Endothelial cell of umbilical vein (primary cell): ENCODE measurements at places on chromosomes 16 and 17. TPM values are rescaled to one million over a fixed set of nuclear protein-coding genes. Genes with fewer than 3 reads are reported as not detected.

Gene ZACN
- not detected in 2 replicates for total RNA-seq

Gene TPSG1
- not detected in 2 replicates for total RNA-seq

Gene SULT1A4
- 8.8 and 10.8 TPM in 2 replicates for total RNA-seq

Gene CDH13
- total RNA-seq, result 98.5 and 124 TPM in 2 replicates

Gene CES5A
- total RNA-seq, result not detected in 2 replicates

Gene KATNIP
- 26.8 and 30.7 TPM in 2 replicates for total RNA-seq

Gene CHST4
- total RNA-seq, result not detected in 2 replicates

Gene SEZ6L2
- total RNA-seq, result 2.4 and 2.5 TPM in 2 replicates

GRCh38 chr17:59712862-59713261, 5.4 kb downstream of the VMP1 start:
- DNase-seq, result no peak

DNA sequence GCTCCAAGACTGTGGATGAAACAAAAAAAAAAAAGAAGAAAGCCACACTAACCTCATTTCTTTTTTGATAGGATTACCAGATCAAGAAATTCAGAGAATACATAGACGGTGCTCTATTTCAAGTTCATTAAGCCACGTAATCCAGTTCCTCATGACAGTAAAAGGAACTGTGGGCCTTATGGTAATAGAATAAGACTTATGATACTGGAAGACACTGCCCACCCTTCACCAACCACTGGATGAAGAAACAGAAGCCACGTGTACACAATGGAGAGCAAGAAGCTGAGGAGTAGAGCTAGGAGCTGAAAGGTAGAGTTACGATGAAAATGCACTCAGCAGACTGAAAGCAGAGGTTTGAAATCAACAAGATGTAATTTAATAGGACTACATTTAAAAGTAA, 11.2 kb downstream of the NCBP3 start:
- no peak for DNase-seq

DNA sequence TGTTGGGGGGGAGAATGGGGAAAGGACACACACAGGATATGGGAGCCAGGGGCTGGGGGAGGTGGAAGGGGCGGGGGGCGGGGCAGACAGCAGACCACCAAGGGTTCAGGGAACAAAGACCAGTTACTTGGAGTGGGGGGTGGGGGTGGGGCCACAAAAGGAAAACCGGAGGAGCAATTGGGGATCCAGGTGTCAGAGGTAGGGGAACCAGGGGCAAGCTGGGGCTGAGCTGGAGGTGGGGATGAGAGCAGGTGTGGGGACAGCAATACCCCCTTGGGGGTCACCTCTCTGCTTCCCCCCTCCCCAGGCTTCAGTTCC, 1.4 kb upstream of the ORAI3 start:
- DNase-seq, result no peak

GRCh38 chr17:27379888-27380533, 76.2 kb upstream of the KSR1 start:
- DNase-seq, result peak; percentile 73

GRCh38 chr16:28974437-28975157, at the start of gene SPNS1:
SPNS1 (plus strand) TSS chr16:28974778; CDS start chr16:28975152, 374 bp downstream.
- peak; percentile 96 for DNase-seq

GRCh38 chr16:9885467-9885866, 296.8 kb downstream of the GRIN2A start:
- no peak for DNase-seq

DNA sequence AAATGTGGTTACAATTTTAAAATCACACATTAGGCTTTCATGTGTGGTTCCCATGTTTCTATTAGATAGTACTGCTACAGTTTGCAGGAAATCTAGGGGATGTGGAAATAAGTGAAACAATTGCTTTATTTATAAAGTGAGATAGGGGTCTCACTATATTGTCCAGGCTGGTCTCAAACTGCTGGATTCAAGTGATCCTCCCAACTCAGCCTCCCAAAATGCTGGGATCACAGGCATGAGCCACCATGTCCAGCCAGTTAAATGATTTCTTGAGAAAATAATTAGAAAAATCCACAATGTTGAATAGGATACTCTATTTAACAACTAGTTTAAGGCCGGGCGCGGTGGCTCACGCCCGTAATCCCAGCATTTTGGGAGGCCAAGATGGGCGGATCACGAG, 42.0 kb downstream of the UBE2G1 start:
- DNase-seq, result no peak

GRCh38 chr17:28494445-28495188, 11.5 kb upstream of the FOXN1 start:
- peak; percentile 44 for DNase-seq

DNA sequence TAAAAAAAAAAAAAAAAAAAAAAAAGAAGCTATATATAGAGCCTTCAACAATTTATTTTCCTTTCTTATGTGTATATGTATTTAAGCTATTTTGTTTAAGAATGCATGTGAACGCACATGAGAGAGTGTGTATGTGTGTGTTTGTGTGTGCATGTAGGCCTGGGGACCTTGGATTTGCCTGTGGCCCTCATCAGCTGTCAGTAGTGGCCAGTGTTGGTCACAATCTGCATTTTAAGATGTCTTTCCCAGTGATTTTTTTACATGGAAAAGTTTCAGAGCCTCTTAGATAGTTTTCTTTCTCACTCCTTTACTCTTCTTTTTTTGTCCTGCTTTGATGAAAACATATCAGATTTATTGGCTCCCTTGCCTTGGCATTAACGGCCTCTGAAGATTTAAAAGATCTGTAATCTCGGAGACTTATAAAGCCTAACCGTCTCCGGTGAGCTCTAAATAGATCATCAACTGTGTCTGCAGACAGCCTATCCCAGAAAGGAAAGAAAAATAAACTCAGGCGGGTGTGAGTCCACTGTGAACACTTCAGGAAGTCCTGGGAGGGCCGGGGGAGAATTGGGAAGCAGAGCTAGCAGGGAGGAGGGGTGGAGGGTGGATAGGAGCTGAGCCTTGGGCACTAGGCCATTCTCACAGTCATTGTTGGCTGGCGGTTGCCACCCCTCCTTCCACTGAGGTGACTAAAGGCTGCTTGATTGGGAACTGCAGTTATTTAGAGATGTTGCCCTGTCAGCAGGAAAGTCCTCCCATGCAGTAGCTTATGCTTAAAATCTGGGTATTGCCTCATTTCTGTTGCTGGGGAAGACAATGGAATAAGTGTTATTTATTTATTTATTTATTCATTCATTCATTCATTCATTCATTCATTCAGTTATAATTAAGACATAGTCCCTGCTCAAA, 86.8 kb downstream of the WWP2 start:
- peak; percentile 94 for DNase-seq
